ENCODE measurements at places on chromosomes 2 and 18.
A peak's percentile ranks its signal among the peaks of the same experiment; 100 is the strongest.

DNA sequence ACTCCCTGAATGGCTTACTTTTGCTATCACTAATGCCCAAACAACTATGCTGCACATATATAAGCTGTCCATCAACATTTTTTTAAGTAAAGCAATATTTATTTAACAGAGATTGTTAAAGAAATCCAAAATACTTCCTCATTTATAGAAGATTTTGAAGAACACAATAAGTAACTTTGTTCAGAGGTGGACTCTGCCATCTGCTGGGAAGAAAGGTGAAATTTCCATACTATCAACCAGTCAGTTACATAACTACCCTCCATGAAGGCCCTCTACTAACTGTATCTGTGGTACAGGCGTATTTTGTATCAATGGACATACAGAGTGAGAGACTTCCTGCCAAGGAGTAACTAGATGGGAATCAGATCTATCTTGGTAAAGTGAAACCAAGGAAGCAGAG lies 106.0 kb downstream of the DTNB start:
- no peak for DNase-seq

DNA sequence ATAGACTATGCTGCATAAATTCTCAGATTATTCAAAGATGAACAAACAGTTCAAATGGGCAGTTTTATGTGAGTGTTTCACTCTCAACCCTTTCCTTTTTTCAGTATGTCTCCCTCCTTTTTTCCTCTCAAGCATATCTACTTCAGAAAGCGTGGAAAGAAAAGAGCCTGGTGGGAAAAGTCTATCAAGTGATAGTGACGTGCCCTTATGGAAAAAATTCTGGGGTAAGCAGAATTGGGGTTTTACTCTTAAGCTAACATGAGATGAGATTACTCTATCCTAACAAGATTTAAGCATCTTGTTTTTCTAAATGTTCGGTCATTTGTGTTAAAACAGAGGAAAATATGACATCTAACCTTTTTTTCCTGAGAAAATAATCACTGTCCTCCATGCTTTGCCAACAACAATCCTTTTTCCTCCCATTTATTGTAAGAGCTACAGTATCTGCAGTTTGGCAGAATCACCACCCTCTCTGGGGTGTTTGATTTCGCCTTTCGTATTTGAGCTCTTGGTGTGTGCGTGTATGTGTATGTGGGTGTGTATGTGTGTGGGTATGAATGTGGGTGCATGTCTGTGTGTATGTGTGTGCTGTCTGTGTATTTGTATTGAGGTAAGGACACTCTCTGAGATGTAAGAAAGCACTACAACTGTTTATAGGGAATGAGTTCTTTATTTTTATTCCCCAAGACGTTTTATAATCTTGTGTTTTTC lies 143.9 kb upstream of the L3MBTL4 start:
- no peak for DNase-seq

DNA sequence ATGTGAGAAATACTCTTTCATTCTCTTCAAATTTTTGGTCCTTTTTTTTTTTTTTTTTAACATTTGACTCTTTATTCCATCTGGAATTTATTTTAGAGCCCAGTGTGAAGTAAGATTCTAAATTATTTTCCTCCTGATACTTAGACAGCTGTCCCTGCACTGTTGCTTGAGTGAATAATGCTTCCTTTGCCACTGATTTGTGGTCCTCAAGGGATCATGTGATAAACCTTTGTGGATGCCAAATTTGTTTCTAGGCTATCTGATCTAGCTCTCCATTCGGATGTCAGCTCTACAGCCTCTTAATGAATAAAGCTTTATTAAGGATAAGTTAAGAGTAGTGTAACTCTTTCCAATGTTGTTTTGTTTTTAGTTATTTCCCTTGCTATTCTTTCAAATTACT lies 142.3 kb downstream of the SMAD7 start:
- DNase-seq: no peak

DNA sequence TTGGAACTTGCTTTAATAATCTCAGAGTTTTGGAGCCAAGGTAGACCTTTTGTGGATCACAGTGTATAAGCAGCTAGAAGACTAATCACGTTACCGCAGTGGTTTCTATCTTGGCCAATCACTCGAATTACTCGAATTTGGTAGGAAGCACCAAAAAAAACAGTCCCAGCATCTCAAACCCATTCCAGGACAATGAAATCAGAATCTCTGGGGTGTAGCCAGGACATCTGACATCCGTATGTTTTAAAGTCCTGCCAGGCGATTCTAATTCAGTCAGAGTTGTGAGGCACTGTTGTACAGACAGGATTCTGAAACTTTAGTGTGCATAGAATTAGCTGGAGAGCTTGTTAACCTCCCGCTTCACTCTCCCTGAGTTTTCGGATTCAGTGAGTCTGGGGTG lies 30.8 kb downstream of the GRHL1 start:
- DNase-seq: no peak

- DNase-seq: no peak
These were observed 197.6 kb downstream of the LRP1B start for GRCh38 chr2:141933226-141933625.

- DNase-seq: no peak
These were observed 199.6 kb upstream of the TCF4 start for GRCh38 chr18:55787536-55788073.

DNA sequence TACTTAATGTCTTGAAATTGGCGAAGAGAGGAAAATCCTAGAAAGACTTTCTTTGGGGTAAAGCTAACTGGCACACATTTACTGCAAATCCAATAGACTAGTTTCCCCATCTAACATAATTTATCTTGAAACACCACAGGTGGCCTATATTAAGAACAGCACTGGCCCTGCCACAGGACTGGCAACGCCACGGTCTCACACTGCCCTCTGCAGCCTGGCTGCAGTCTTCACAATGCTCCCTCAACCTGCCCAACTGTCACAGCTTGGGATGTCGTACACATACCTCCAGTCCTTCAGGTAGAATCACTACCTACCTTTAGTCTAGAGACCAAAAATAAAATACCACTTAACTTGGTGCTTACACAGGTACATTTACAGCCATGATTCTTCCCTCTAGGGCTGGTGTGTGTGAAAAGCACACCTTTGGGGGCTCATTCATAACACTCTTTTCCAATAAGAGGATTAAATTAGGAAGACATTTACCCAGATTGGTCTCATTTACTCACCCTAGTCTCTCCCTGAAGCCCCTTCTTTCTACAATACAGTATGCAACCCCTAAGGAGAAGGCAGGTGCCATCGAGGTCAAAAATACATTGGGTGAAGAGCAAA lies 222.2 kb downstream of the C1D start:
- peak; percentile 34 for DNase-seq

DNA sequence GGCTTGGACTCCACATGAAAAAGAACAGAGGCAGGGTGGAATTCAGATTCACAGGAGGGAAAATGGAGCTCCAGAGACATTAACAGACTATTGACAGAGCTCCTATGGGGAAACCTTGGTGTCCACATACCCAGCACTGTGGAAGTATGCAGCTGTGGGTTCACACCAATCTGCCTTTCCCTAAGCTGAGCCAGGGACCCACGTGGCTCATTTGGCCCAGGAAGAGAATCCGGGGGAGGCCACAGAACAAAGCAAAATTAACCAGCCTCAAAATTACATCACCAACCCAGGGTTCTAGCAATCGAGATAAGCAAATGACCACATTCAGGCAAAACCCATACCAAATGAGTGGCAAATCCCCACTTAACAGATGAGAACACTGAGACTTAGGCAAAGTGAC lies 105.8 kb upstream of the TWIST2 start:
- DNase-seq: no peak

All from stimulated activated CD4-positive, alpha-beta T cell treated with anti-CD3 and anti-CD28 coated beads, Interleukin-15, amount 100 ng/mL, for 24 hours (primary cell).